Naive thymus-derived CD4-positive, alpha-beta T cell (primary cell): ENCODE measurements at places on chromosomes 11 and 22. TPM values are rescaled to one million over a fixed set of nuclear protein-coding genes. Genes with fewer than 3 reads are reported as not detected.
A peak's percentile ranks its signal among the peaks of the same experiment; 100 is the strongest.

The GLYATL1 gene
- not detected for total RNA-seq

The EHF gene
- total RNA-seq: not detected in 2 replicates

DNA sequence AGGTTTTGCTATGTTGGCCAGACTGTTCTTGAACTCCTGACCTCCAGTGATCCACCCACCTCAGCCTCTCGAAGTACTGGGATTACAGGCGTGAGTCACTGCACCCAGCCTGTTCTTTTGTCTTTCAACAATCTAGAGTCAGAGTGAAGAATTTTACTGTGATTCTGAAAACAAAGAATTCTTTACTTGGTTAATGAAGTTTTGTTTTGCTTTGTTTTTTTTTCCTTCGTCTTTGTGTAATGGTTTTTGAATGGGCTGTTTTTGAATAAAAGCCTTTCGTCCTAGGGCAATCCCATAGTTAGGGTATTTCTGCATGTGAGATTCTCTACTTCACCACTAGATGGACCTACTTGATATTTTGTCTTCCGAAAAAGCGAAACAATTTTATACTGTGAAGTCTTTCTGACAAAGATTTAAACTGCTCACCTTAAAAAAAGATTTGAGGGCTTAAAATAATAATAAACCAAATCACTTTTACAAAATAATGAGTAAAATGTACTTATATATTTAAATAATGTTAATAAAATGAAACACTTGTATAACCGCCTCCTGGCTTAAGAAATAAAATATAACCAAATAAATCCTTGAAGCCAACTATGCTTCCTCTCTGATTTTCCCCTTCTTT lies 43.4 kb upstream of the SC5D start:
- DNase-seq: peak; percentile 41
- no peaks in the 10 kb centered on the region for H3K4me1 ChIP-seq
- no peak overlapping the region for H3K4me3 ChIP-seq

The RAG1 gene
- total RNA-seq: 0.40 TPM

The KRTAP5-1 gene
- not detected for total RNA-seq

- H3K4me3 ChIP-seq: no peak overlapping the region
- H3K27me3 ChIP-seq: no peaks in the 10 kb centered on the region
- no peaks in the 10 kb centered on the region for H3K36me3 ChIP-seq
- no peaks in the 10 kb centered on the region for H3K4me1 ChIP-seq
- H3K27ac ChIP-seq: no peak overlapping the region
Observed at GRCh38 chr22:27588268-27588667, 213.3 kb downstream of the MN1 start.

The TRPC6 gene
- total RNA-seq: not detected

The BRSK2 gene
- total RNA-seq: 0.30 TPM

DNA sequence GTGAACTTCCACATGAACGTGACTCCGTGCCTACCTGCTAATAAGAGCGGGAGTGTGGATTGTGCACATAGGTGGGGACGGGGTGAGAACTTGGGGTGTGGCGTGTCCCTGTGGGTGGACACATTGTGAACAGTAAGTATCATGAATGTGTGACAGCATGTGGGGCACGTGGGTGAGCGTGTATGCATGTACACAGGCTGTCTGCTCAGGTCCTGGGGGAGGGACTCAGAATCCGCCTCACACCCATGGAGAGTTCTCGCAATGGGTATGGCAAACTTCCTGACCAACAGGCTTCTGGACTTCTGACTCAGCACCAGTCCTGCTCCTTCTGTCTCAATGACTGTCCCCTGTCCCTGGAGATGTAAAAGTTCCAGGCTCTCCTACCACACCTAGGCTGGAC lies 222.9 kb downstream of the ST3GAL4 start:
- no peak overlapping the region for H3K4me3 ChIP-seq
- H3K36me3 ChIP-seq: no peaks in the 10 kb centered on the region
- no peaks in the 10 kb centered on the region for H3K4me1 ChIP-seq
- no peaks in the 10 kb centered on the region for H3K27me3 ChIP-seq
- no peak overlapping the region for H3K27ac ChIP-seq

GRCh38 chr11:93537767-93538261 lies 5.4 kb downstream of the SMCO4 start:
- no peaks in the 10 kb centered on the region for H3K36me3 ChIP-seq
- H3K4me1 ChIP-seq: no peaks in the 10 kb centered on the region
- no peak overlapping the region for H3K27ac ChIP-seq
- H3K27me3 ChIP-seq: no peaks in the 10 kb centered on the region

GRCh38 chr11:109734566-109734965 lies 312.6 kb downstream of the C11orf87 start:
- H3K4me3 ChIP-seq: no peak overlapping the region
- H3K27me3 ChIP-seq: no peaks in the 10 kb centered on the region
- H3K27ac ChIP-seq: no peak overlapping the region

- no peaks in the 10 kb centered on the region for H3K27me3 ChIP-seq
- no peak overlapping the region for H3K27ac ChIP-seq
- H3K4me3 ChIP-seq: no peak overlapping the region
Observed at GRCh38 chr22:30209642-30210041, 36.9 kb downstream of the LIF start.

GRCh38 chr11:45410391-45411227 lies 124.5 kb upstream of the SYT13 start:
- no peaks in the 10 kb centered on the region for H3K36me3 ChIP-seq
- H3K4me1 ChIP-seq: no peaks in the 10 kb centered on the region
- no peaks in the 10 kb centered on the region for H3K27me3 ChIP-seq
- H3K4me3 ChIP-seq: no peak overlapping the region

The IL17REL gene
- total RNA-seq: not detected

The CCDC82 gene
- total RNA-seq: 39.6 TPM

DNA sequence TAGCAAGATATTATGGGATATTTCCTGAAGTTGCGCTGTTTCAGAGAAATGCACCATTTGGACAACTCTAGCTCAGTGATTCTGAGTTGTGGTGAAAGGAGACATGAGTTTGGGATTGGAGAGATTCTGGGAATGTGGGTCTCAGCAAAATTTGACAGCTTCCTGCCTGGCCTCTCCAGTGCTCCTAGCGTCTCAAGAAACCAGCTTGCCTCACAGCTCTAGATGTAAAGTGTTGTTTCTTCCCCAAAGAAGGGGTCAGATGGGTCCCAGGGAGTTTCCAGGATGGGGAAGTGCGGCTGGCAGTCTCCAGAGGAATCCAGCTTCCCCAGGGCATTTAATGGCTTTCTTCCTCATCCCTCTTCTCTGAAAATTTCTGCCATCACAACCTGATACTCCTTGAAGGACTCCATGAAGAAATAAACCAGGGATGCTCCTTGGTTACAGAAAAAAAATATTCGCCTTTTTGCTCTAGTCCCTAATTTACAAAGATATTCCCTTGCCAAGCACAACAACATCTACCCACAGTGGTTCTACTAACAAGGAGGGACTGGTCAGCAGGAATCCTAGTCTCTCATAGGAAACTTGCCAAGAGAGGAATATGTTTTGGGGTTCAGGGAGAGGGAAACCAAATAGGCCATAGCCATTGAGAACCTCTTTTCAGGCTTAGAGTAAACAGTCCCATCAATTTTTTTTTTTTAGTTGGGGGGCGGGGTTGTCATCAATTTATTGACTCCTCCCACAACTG lies 185.4 kb upstream of the E2F8 start:
- H3K27ac ChIP-seq: no peak overlapping the region
- no peaks in the 10 kb centered on the region for H3K27me3 ChIP-seq
- no peak for DNase-seq
- no peaks in the 10 kb centered on the region for H3K36me3 ChIP-seq
- no peak overlapping the region for H3K4me3 ChIP-seq
- H3K4me1 ChIP-seq: no peaks in the 10 kb centered on the region

The SESN3 gene
- 77.5 TPM for total RNA-seq

DNA sequence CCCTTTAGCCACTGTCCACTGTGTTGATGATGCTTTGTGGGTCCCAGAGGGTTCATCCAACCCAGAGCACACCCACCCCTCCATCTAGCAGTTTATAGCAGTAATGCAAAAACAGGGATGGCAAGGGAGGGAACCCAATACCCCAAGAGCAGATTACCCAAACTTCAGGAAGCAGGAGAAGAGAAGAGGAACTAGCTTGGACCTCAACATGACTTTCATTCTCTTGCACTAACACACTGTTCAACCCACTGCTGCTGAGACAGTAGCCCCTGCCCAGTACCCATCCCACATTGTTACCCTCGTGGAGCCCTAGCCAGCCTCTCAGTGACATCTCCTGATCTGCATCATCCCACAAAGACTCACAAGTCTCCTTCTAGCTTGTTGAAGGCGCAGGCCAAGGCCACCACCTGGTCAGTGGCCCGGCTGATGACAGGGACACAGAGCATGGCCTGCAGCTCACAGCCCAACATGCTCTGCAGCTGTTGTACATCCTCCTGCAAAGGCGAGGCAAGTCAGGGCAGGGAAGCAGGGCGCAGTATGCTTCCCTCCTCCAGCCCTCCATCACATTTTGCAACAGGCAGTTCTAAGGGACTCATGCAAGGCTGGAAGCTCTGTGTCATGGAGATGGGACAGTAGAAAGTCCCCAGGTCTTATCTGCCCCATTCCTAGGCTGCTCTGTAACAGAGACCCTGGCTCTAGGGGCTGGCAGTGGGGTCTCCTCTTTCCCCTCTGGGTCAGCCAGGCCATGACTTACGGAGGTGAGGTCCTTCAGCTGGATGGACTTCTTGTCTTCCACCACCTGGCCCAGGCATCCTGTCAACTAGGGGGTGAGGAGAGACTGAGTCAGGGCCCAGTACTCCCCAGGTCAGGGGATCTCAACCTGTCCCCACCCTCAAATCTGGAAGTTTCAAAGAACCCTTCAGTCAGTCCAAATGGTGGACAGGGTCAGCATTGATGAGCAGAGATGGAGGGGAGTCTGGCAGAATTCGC lies 85.5 kb downstream of the PDE2A start:
- peaks cover 22% of the 10 kb centered on the region for H3K4me1 ChIP-seq
- no peak overlapping the region for H3K4me3 ChIP-seq
- H3K36me3 ChIP-seq: no peaks in the 10 kb centered on the region
- no peak for DNase-seq
- H3K27ac ChIP-seq: no peak overlapping the region

GRCh38 chr11:38835966-38836365 lies 2237.9 kb upstream of the RAG2 start:
- H3K27ac ChIP-seq: no peak overlapping the region
- H3K36me3 ChIP-seq: no peaks in the 10 kb centered on the region
- H3K4me1 ChIP-seq: no peaks in the 10 kb centered on the region
- H3K4me3 ChIP-seq: no peak overlapping the region
- no peaks in the 10 kb centered on the region for H3K27me3 ChIP-seq

The SCUBE2 gene
- not detected for total RNA-seq

GRCh38 chr11:114522818-114523217 lies 36.9 kb downstream of the NXPE1 start:
- H3K27me3 ChIP-seq: no peaks in the 10 kb centered on the region
- no peak overlapping the region for H3K27ac ChIP-seq
- H3K4me1 ChIP-seq: no peaks in the 10 kb centered on the region
- H3K36me3 ChIP-seq: no peaks in the 10 kb centered on the region
- H3K4me3 ChIP-seq: no peak overlapping the region

The MUC5AC gene
- not detected for total RNA-seq
